ENCODE measurements at places on chromosomes 3 and 15.
A peak's percentile ranks its signal among the peaks of the same experiment; 100 is the strongest.

GRCh38 chr15:82968066-82968465 lies 15.5 kb upstream of the HOMER2 start:
- no peak for DNase-seq

DNA sequence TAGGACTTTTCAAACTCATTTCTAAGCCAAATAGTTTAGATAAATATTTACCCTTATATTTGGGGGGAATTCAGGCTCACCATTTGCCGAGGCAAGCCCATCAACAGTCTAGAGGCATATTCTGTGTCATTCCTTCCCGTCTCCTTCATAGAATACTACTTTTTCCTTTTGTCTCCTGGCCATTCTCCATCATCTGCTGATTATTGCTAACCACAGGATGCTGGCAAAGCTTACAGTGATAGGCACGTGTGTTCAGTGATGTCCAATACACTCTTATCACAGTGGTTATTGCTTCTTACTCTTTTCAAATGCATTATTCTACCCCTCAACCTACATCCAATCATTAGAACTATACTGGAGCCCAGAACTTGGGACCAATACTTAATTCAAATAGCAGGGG lies 130.6 kb upstream of the ZBED2 start:
- DNase-seq, result no peak

DNA sequence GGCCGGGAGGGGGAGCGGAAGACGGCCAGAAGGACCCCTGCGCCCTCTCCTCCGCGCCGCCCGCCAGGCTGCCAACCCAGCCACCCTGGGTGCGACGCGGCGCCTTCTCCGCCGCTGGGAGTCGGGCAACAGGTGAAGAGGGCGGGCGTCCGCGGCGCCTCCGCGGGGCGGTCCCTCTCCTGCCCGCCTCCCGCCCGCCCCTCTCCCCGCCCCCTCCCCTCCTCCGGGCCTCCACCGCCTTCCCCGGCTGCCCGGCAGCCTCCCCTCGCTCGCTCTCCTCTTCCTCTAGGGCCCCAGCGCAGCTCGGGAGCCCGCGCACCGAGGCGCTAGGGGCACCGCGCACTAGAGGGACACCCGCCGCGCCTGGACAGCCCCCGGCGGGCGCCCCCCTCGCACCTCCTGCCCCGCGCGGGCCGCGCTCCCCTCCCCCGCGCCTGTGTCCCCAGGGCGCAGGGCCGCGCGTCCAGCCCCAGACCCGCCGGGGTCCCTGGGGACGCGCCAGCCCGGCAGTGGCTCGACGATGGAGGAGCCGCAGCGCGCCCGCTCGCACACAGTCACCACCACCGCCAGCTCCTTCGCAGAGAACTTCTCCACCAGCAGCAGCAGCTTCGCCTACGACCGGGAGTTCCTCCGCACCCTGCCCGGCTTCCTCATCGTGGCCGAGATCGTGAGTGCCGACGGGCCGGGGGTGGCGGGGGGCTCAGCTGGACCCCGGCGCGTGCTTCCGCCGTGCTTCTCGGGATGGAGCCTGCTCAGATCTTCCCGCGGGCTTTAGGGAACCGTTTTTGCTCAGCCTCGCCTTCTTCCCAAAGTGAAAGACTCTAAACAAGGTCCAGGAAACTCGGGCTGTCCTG lies at the start of gene CMTM8:
CMTM8 (plus strand) TSS at position 228 of the 854 bp plus-strand sequence; CDS start at position 521, 293 bp downstream.
- peak; percentile 44 for DNase-seq

DNA sequence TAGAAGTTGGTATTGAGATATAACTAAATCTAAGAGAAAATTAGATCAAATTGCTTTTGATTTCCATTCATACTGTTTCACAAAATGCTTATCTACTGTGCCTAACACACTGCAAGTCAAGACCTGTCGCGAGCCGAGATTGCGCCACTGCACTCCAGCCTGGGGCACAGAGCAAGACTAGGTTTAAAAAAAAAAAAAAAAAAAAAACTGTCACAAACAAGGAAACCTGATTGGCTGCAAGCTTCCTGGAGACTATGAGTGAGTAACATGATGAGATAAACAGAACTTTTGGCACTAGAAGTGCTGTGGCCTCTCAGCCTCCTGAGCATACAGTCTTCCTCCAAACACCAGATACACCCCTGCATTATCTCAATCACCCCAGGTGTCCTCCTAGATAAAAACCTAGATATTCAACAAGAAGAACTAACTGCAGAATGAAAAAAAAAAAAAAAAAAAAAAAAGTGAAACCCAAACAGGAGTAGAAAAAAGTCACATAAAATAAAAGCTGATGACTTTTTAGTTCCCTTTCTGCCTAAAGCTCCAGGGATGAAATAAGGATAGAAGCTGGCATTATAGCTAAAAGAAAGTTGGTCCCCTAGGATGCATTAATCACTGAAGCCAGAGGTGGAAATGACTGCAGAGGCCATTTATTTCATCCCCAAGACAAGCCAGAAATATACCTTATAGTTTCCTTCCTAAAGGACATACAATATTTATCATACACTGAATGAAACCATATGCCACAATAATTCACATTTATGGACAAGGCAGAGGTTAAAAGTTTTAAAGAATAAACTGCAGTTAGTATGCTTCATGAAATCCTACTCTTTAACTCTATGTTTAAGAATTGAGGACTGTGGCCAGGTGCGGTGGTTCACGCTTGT lies 82.4 kb downstream of the P3H2 start:
- DNase-seq, result no peak

- no peak for DNase-seq
These were observed 1.9 kb downstream of the PLOD2 start for GRCh38 chr3:146159037-146159436.

- DNase-seq, result no peak
These were observed 1060.8 kb downstream of the ROBO1 start for GRCh38 chr3:78706906-78707523.

- DNase-seq, result no peak
These were observed 4.8 kb downstream of the HAPLN3 start for GRCh38 chr15:88890495-88890894.

DNA sequence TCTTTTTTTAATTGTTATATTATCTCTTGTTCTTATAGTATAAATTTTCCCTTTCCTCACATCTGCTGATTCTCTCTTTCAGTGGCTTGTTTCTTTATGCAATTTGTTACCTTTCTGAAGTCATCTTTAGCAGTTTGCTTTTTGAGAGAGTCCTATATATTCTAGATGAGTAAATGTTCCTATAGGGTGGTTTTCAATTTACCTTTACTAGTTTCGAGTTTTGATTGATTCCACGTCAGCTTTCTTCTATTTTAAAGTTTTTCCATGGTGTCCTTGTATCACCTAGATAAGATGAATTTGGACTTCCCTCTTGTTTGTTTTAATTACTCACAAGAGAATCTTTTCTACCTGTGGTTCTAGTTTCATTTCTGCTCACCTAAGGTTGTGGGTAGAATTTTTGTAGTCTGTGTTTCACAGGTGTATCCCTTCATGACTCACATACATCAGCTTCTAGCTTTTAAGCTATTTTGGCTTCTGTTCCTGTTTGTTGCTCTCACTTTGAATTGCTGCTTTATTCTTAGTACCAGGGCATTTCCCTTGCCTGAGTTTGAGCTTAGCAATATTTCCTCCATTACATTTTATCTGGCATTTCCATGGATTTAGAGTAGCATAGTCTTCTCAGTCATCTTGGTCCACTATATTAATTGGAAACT lies 6.4 kb downstream of the TEX9 start:
- no peak for DNase-seq

- DNase-seq, result no peak
These were observed 42.1 kb upstream of the FOXP1 start for GRCh38 chr3:71625676-71626075.

GRCh38 chr15:40316931-40317330 lies 6.6 kb upstream of the INAFM2 start:
- no peak for DNase-seq

GRCh38 chr3:85482213-85482490 lies 523.4 kb downstream of the CADM2 start:
- no peak for DNase-seq

GRCh38 chr3:188211476-188211875 lies 57.5 kb downstream of the LPP start:
- no peak for DNase-seq

- DNase-seq, result no peak
These were observed 357.9 kb downstream of the RORA start for GRCh38 chr15:60871152-60871551.

GRCh38 chr3:43857361-43858293 lies 166.9 kb downstream of the ABHD5 start:
- no peak for DNase-seq

DNA sequence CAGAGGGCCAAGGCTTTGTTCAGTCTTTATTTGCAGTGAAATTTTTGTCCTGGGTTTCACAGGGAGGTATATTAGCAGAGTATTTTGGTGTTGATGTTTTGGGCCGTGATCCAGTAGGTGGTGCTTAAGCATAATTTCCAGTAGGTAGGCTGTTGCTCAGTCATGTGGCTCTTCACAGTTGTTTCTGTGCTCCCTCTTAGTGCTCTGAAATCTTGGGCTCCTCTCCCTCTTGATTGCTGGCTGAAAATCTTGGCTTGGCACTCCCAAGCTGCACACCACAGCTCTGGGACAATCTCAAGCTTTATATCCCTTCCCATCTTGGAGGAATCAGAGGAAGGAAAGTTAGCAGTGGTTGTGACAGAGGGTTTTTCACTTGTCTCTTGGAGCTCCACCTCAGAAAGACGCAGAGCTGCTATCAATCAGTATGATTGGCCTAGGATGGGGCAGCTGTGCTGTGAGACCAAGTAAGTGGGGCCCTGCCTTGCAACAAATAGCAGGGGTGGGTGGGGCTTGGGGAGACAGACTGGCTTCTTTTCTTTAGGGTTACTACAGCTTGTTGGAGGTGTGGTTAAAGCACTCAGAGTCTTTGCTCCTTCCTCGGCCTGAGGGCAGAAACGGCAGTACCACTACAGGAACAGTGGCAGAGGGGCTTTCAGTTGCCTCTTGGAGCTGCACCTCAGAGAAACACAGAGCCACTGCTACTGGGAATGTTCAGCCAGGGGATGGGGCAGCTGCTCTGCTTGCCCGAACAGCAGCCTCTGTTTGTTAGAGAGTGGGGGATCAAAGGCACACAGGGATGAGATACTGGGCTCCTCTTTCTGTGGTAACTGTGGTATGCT lies 627.0 kb downstream of the SI start:
- DNase-seq, result no peak

DNA sequence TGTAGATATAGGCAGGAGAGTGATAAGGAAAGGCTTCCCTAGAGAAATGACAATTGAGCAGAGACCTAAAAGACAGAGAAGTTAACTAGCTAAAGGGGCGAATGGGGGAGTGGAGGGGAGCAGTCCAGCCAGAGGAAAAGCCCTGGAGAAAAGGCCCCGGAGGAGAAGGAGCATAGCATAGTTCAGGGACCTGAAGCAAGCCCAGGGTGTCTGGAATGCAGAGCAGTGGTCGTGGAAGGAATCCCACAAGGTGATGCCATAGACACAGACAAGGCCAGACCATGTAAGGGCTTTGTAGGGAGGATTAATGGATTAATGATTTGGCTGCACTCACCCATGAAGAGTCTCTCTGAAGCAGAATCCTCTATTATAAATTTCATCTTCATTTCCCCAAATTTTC lies 45.8 kb upstream of the LRRN1 start:
- DNase-seq, result no peak

- DNase-seq, result peak; percentile 61
These were observed 11.9 kb downstream of the GPR176 start for GRCh38 chr15:39908186-39908585.

GRCh38 chr3:155329513-155330048 lies 36.1 kb upstream of the STRIT1 start:
- no peak for DNase-seq

DNA sequence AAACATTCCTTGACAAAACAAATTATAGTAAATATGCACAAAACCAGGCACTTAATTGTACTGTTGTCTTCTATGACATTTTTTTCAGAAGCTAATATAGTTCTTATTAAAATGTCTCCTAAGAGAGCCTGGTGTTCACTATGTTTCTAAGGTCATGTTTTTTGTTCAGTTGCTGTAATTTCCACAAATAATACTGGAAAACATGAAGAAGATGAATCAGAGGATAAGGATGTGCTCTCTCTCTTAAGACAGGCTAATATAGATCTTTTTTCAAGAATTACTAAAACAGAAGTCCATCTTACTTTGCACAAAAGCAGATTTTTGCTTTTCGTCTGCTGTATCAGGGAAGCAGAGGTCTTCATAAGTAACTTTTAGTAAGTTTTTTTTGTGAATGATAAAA lies 823.0 kb upstream of the NECTIN3 start:
- DNase-seq, result no peak

- no peak for DNase-seq
These were observed 43.6 kb upstream of the CNOT10 start for GRCh38 chr3:32641356-32641755.

- DNase-seq, result no peak
These were observed 22.4 kb upstream of the RAB7A start for GRCh38 chr3:128703561-128703960.

GRCh38 chr3:64111872-64112271 lies 88.6 kb upstream of the PSMD6 start:
- no peak for DNase-seq

DNA sequence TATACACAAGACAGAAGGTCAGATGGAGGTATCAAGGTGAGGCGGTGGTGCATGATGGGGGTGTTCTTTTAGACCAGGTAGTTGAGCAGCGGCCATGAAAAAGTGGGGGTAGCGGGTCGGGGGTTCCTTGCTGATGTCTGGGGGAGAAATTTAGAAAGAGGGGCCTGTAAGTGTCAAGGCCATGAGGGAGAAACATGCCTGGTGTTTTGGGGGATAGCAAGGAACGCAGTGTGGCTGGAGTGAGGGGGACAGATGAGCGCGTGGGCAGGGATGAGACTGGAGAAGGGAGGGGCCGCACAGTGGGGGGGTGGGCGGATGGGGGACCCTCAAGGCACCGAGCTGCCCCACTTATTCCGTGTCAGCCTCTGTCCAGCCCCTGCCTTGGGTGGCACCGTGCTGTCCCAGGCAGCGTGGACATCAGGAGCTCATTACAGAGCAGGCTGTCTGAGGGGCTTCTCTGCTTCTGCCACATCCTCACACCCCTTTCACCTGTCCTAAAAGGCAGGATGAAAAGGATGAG lies 143.3 kb downstream of the SMAD6 start:
- DNase-seq, result no peak

DNA sequence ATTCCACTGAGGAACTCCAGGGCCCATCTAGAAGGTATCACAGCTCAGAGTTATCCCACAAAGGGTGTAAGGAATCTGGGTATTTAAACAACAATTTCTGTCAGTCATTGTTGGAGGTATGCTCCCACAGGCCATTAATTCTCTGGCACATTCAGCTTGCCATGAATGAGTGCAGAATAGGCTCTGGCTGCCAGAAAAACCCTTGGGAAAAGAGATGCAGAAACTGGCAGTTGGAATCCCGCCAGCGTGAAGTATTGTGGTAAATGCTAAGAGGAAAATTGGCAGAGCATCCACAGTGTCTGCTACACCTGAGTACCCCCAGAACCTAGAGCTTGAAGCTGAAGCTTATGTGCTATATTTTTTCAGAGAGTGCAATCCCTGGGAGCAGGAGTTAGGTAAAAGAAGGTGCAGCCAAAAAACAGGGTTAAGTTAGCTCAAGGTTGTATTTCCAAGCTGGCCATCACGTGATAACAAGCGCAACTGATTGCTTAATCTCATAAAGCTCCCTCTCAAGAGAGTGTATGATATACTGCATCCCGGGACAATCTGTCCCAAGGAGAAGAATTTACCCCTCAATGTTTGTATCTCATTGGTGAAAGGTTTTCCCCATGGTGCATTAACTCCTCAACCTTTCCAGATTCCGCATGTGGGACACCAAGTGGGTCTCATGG lies 94.2 kb upstream of the ACP3 start:
- DNase-seq, result no peak
